AG09319 (cell line): ENCODE measurements at places on chromosomes 7 and 10.

DNA sequence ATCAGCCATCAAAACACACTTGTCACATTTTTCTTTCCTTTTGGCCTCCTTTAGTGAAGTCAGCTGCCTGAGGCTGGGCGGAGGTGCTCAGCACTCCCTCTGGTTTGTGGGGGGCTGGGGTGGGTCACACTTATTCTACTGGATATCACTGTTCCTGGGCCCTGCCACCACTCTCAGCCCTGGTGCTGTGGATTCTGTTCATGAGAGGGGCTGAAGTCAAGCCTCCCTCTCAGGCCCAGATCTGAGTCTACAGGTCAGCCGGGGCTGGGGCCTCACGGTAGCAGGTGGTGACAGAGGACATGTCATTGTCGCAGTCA lies 180.8 kb upstream of the TNS3 start:
- no peak for DNase-seq

DNA sequence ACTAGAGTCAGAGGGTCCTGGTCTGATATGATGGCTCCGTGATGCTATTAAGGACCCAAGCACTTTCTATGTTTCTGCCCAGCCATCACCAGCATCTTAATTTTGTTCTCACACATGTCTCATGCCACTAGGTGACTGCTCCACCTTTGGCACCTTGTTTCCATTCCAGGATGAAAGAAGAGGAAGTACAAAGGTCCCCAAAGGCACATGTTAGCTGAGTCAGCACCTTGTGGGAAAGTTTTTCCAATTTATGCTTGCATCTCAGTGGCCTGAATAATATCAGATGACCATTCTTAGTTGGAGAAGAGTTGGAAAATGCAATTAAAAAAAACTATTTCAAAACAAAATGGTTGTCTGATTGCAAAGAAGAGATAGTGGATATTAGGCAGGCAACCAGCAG lies 341.0 kb upstream of the NPSR1 start:
- no peak for DNase-seq

DNA sequence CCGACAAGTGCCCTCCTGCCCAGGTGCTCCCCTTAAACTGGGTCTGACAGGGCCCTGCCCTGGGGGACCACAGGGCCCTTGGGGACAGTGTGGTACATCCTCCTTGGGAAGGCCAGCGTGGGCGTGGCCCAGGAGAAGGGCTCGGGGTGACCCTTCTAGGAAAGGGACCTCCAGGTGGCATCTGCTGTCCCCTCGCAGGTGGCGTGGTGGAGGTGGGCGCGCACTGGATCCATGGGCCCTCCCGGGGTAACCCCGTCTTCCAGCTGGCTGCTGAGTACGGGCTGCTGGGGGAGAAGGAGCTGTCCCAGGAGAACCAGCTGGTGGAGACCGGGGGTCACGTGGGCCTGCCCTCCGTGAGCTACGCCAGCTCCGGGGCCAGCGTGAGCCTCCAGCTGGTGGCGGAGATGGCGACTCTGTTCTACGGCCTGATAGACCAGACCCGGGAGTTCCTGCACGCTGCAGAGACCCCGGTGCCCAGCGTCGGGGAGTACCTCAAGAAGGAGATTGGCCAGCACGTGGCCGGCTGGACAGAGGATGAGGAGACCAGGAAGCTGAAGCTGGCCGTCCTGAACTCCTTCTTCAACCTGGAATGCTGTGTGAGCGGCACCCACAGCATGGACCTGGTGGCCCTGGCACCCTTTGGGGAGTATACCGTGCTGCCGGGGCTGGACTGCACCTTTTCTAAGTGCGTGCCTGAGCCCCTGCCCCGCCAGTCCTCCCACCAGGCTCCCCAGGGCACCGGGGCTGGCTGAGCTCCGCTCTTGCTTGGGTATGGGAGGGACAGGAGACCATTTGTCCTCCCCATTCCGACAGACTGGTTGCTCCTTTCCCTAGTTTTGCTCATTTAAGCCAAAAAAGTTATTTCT lies 972 bp downstream of the PAOX start:
- no peak for DNase-seq

GRCh38 chr7:5183155-5183554 lies 6.9 kb upstream of the WIPI2 start:
- DNase-seq = no peak

DNA sequence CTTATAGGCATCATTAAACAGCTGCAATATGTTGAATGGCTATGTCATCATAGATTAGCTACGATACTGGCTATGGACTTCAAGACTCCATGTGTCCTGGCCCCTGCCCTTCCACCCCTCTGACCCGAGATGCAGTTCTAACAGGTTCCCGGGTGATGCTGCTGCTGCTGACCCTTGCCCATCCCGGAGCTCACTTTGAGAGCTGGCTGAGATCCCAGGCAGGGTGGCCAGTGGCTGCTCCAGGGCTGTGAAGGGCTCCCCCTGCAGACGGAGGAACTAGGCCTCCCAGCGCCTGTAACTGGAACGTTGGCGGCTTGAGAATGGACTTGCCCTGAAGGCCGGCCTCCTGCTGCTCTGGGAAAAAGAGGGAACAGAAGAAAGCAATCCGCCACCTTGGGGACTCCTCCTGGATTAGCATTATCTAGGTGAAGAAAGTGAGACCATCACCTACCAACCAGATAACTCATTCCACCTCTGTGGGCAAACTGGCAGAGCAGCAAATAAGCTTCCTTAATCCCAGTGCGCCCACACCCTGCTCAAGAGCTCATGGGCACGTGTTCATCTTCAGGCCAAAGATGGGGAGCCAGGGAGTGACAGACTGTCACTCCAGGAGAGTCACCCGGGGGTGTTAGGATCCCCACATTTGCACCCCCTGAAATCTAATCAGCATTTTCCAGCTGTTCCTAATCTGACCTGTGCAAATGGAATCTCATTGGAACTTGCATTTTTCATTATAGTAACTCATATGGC lies 56.8 kb downstream of the PARP12 start:
- no peak for DNase-seq

- no peak for DNase-seq
Measured at GRCh38 chr10:118594392-118595063, 920 bp downstream of the PRLHR start.

- DNase-seq = peak; percentile 66
Measured at GRCh38 chr10:77392851-77393250, 244.8 kb downstream of the KCNMA1 start.

DNA sequence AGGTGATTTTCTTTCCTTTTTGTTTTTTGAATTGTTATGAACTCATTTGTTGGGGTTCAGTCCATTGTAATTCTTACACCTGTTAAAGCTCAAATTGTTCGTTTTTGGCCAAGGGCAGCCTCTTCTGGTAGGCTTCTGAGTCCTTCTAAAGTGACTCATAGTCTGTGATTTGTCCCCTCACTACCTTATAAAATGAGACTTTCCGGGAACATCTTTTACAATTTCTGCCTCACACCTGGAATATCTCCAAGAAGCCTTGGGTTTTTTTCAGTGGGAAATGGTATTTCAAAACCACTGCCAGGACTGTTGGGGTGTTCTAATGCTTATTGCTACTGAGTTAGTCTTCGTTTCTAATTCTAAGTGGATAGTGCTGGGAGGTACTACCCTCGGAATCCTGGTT lies 56.7 kb downstream of the BMPR1A start:
- DNase-seq = no peak

DNA sequence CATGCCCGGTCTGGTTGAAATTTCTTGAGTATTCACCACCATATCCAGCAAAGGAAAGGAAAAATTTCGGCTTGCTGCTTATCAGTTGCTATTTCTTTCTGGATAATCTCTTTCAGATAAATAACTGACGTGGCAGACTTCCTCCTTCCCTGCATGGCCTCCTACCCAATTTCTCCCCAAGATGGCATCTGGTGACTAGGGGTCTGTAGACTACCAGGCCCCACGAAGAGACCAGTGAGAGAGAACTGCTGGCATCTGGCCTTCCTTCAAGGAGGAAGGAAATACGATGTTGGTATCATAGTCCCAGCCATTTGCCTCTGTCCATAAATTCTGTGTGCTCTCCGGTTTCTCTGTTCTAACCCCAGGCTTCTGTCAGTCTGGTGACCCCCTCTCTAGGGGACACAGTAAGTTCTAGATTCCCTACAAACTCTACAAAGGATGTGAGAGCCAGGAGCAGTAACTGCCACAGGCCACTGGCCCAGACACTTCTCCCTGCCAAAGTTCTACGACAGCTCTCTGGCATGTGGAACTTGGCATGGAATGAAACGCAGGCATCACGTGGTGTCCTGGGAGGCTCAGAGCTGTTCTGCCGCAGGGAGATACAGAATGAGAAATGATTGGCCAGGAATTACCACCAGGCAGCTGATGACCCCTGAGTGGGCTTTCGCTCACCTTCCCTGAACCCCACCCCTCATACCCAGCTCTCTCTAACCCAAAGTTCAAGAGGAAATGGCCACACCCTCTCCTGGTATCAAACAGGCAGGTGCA lies 30.0 kb upstream of the MSRB2 start:
- peak; percentile 8 for DNase-seq

GRCh38 chr10:24462889-24463552 lies 254.1 kb downstream of the KIAA1217 start:
- DNase-seq = no peak

DNA sequence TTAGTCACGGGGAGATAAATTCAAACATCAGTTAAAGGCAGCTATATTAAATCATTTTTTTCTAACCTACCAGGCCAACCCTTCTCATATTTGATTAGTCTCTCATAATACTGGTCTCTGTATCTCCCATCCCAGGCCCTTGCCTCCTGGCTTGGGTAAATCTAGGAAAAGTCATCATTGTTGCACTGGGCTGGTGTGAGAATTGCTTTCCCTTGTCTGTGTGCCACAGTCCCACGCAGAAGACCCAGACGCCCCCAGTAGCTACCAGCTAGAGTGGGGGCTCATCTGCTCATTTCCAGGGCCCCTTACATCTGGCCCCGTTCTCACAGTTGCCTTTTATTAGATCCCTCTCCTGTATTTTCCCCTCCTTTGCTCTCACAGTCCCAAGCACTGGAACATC lies 67.6 kb upstream of the VIPR2 start:
- no peak for DNase-seq

DNA sequence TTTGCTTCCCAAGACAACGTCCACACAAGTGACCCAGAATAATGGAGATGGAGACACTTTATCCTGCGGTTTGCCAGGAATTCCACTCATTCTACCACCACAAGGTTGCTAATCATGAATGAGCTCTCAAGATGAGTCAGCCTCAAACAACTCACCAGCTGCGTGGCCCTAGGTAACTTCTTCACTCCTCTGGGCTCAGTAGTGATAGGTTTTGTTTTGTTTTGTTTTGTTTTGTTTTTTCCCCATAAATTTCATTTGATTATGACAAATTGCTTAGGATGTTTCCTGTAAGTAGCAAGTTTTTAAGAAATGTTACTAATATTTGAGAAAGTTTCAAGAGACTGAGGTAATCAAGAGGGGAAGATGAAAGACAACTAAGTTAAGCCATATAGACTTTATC lies 286.8 kb downstream of the PARD3 start:
- DNase-seq = peak; percentile 54

- no peak for DNase-seq
Measured at GRCh38 chr10:94413361-94413760, 11.0 kb downstream of the TBC1D12 start.

GRCh38 chr7:116683786-116684185 lies 11.8 kb downstream of the MET start:
- DNase-seq = no peak

GRCh38 chr7:11281953-11282352 lies 308.3 kb downstream of the PHF14 start:
- no peak for DNase-seq

- DNase-seq = no peak
Measured at GRCh38 chr7:108368466-108368865, 87.8 kb downstream of the NRCAM start.

- DNase-seq = no peak
Measured at GRCh38 chr10:25641595-25641994, 292.4 kb upstream of the MYO3A start.

DNA sequence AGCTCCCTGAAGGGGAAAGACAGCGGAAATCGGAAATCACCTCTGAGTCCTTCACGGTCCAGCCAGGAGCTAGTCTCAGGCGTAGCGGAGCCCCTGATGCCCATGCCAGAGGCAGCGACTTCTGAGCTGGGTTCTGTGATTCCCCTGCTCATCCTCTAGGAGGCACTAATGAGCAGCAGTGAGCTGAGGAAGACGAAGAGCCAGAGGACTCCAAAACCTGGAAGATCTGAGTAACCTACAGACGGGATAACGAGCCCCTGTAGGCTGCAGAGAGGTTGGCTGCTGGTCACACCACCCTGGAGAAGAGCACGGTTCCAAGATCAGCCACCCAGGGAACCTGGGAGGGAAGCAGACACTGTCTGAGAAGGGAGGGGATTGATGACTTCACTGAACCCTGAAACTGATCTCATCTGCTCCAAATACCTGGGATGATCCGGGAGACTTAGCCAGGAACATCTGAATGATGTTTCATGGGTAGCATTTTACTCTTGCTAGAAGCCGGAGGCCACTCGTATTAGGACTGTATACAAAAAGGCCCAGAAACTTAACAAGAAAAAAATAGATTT lies 304.1 kb downstream of the PAXIP1 start:
- no peak for DNase-seq

DNA sequence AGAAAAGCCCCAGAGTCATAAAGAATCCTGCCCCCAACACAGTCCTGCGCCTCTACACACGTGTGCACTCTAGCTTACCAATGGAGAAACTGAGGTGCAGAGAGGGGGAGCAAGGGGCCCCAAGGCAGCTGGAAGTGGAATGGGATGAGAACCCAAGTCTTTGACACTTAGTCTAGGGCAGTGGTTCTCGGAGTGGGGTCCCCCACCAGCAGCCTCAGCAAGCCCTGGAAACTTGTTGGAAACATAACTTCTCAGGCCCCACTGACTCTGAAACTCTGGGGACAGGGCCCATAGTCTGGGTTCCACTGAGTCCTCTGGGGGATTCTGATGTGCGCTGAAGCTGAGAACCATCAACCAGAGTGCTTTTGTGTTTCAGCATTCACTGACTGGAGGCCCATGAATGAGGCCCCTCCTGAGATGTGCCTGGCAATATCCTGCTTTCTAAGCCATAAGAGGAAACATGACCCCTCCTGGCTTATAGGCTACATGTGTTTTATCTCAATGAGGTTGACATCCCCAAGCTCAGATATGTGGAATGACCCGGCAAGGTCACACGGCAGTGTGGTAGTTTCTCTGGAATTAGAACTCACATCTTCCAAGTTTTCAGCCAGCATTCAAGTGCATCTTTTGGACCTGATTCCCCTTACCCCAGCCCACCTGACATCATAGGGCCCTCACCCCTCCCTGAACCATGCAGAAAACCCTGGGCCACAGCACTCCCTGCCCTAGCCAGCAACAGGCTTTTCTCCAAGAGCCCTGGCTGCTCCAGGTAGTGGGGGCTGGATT lies 147.3 kb upstream of the PCBD1 start:
- no peak for DNase-seq

- no peak for DNase-seq
Measured at GRCh38 chr10:86961481-86962091, 3.2 kb downstream of the SNCG start.

DNA sequence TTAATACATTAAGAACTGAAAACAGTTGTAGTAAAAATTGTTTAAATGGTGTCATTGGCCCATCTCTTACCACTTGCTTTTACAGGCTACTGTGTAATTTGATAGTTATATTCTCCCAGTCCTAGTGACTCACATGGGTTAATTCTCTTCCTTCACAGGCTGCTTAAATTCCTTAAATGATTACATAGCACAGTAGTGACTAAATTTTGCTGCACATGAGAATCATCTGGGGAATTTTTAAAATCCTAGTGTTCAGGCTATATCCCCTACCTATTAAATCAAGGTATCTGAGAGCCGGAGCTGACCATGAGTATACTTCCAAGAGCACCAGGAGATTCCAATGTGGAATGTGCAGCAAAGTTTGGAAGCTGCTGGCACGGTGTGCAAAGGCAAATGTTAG lies 45.3 kb upstream of the ZNF800 start:
- DNase-seq = peak; percentile 11

- no peak for DNase-seq
Measured at GRCh38 chr10:114810926-114811325, 10.7 kb upstream of the FHIP2A start.

- no peak for DNase-seq
Measured at GRCh38 chr10:130615457-130615856, 479.3 kb downstream of the GLRX3 start.
